IPS-NIHi11 (cell line): ENCODE measurements at places on chromosomes 7 and 10.
A peak's percentile ranks its signal among the peaks of the same experiment; 100 is the strongest.

GRCh38 chr7:127708788-127709187 is 56.8 kb downstream of the SND1 start:
- DNase-seq, result peak; percentile 68

GRCh38 chr7:35714407-35714806 is 19.5 kb upstream of the HERPUD2 start:
- no peak for DNase-seq

DNA sequence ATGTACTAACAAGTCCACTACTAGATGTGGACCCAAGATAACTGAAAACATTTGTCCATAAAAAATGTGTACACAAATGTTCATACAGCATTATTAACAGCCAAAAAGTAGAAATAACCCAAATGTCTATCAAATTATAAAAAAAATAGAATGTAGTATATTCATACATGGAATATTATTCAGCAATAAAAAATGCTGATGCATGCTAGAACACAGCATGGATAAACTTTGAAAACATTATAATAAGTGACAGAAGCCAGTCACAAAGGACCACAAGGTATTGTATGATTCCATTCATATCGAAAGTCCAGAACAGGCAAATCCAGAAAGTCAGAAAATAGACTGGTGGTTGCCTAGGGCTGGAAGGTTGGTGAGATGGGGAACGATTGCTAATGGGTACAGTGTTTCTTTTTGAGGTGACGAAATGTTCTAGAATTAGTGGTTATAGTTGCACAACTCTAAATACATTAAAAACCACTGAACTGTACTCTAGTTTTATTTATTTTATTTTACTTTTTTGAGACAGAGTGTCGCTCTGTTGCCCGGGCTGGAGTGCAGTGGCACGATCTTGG is 43.3 kb upstream of the ANLN start:
- DNase-seq, result no peak

DNA sequence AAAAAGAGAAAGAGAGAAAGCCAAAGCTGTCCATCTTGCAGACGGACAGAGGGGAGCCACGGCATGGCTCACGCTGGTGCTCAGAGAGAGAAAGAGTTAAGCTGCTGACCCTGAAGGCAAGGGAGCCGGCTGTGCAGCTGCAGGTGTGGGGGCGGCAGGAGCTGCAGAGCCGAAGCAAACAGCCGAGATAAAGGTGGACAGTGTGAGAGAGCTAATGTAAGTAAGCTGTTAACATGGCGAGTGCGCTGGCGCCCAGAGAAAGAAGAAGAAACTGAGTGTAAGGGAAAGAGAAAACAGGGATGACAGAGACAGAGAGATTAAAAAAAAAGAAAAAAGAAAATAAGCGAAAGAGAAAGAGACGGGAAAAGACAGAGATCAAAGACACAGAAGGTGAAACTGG is 18.2 kb downstream of the COL17A1 start:
- peak; percentile 37 for DNase-seq

GRCh38 chr10:42864575-42864974 is 82.0 kb downstream of the BMS1 start:
- DNase-seq, result no peak

DNA sequence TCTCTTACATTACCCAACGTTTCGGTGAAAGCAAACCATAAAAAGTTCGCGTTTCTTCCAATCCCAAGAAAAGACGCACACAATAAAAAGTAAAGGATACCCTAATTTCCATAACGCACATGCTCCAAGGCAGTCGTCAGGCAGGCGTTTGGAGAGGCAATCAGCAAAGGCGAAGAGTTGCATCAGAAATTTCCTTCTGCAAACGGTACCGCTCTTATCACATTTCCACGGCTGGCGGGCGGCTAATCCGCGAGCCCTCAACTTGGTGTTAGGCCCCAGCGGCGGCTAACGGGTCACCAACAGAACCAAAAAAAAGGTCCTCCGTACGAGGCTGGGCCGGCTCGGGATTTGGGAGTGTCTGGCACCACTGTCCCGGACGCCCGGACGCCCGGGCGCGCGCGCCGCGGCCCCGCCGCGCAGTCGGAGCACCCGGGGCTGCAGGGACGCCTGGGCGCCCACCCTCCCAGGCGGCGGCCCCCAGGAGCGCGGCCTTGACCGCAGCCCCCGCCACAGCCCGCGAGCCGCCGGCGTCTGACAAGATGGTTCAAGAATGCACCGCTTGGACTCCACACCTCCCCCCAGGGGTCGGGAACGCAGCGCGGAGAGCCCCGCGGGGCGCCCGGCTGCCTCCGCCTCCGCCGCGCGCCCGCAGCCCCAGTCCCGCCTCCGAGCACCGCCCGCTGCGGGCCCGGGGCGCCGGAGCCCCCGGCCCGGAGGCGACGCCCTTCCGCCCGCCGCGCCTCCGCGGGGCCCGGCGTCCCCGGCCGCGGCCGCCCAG is 9.8 kb upstream of the GRB10 start:
- peak; percentile 59 for DNase-seq

DNA sequence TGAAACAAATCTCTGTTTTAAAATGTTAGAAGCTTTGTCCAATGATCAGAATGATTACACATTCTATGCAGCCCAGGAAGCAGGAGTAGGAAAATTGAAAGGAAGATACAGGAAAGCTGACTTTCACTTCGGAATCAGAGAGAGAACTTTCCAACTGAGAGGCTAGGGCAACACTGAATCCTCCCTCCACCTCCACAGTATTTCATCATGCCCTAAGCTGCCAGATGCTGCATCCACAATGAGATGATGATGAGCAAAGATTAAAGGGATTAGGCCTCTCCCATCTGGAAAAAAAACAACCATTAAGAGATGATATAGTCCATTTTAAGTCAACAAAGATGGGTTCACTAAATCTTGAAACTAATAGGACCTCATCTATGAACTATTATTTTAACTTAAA is 215.6 kb downstream of the GPR37 start:
- no peak for DNase-seq

GRCh38 chr10:70956029-70956759 is 67.8 kb upstream of the PCBD1 start:
- peak; percentile 64 for DNase-seq

DNA sequence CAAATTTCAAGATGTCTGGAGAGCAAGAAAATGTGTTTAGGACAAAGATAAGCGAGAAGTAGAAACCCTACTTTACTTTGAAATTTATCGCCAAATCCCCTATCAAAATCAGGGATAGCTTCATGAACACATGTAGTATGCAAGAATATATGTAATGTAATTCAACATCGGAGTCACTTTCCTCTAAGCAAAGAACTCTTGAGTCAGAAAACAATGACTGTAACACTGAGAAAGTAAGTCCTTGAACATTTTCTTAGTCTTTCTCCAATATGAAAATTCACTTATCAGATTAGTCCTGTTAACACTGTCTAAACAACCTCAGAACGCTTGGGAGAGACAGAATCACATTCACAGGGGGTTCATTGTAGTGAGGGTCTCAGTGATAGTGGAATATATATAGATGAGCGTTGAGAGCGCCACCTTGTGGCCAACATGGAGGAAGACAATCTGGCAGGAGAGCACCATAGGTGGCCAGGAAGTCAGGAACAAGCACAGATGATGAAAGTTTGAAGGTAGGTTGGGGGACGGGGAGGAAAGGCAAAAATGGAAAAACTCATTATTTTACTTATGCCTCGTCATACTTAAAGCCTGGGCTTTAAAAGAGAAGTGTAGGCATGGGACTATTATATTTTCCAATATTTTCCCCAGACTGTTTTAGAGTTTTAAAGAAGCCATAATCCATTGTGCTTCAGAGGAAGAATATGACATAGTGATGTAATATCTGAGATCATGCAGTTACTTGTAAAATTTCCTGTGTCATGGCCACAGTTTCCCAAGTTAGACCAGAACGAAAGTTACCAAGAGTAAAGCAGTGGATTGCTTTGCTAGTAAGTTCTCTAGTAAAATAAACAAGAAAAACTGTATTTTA is 115.5 kb upstream of the GNAI1 start:
- peak; percentile 81 for DNase-seq

DNA sequence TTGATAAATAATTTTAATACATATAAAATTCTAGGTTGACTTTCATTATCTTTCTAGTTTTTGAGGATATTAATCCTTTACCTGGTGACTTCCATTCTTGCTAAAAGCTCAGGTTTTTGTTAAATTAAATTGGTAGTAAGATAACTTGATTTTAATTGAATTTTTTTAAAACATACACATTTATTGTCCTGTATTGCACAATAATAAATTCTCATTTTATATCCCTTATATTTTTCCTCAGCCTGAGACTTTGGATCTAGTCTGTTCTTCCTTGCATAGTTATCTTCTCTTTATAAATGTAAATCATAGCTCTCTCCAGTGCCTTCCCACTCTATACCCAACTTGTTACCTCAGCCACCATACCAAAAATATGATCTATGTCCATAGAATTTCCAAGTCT is 212.9 kb upstream of the CNTNAP2 start:
- no peak for DNase-seq

DNA sequence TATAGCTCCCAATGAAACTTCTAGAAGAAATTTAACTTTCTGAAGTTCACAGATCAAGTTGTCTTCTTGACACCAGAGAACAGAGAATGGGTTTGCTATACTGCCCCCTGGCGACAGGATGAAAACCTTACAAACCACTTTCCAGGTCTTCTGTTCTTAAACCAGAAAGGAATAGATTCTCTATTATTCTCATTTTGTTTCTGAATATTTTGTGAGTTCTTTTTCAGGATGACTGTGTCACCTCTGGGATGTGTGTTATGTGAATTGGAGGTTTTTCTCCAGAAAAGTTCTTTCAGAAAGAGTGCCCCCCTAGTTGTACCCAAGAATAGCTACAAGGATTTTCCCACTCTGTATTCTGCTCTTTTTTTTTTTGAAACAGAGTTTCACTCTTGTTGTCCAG is 6.3 kb downstream of the IFT22 start:
- DNase-seq, result peak; percentile 54

GRCh38 chr10:71268247-71268691 is 50.8 kb upstream of the SLC29A3 start:
- DNase-seq, result peak; percentile 59

DNA sequence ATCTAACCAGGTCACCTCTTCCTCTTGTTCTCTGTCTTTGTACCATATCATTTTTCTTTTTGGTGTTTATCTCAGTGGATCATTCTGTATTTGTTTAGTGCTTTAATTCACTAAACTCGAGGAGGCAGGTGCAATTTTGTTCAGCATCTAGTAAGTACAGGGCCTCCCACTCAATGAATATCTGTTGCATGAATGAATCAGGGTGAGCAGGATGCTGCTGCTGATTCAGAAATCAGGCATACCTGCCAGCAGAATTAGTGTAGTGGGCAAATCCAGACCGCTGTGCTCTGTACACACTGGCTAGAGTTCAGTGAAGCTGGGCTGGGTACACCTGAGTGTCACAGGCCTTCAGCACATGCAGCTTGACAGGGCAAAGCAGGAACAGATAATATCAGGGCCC is 511.9 kb downstream of the SUGCT start:
- no peak for DNase-seq

- DNase-seq, result no peak
These were observed 939.8 kb downstream of the SORCS1 start for GRCh38 chr10:106224676-106225075.

- DNase-seq, result peak; percentile 61
These were observed 399.5 kb upstream of the ANKRD30A start for GRCh38 chr10:36725581-36726520.

GRCh38 chr10:31958856-31959255 is 30.2 kb upstream of the ARHGAP12 start:
- no peak for DNase-seq

- DNase-seq, result no peak
These were observed 117.2 kb downstream of the CDH23 start for GRCh38 chr10:71513936-71514335.

DNA sequence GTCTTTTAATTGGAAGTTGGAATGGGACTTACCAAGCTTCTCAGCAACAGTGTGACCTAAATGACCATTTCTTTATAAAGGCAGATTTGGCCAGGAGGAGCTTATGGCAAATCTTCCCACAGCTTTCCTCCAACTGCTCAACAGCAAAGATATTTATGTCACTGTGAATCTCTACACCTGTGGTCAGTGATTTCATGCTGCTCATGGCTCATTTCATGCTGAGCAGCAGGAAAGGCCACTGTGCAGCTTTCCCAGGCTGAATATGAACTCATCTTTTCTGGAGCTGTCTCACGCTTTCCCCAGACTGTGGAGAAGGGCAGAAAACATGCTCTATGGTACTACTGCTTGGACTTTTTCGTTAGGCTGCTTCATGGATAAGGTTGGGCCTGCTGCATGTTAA is 29.8 kb downstream of the CALCR start:
- no peak for DNase-seq

DNA sequence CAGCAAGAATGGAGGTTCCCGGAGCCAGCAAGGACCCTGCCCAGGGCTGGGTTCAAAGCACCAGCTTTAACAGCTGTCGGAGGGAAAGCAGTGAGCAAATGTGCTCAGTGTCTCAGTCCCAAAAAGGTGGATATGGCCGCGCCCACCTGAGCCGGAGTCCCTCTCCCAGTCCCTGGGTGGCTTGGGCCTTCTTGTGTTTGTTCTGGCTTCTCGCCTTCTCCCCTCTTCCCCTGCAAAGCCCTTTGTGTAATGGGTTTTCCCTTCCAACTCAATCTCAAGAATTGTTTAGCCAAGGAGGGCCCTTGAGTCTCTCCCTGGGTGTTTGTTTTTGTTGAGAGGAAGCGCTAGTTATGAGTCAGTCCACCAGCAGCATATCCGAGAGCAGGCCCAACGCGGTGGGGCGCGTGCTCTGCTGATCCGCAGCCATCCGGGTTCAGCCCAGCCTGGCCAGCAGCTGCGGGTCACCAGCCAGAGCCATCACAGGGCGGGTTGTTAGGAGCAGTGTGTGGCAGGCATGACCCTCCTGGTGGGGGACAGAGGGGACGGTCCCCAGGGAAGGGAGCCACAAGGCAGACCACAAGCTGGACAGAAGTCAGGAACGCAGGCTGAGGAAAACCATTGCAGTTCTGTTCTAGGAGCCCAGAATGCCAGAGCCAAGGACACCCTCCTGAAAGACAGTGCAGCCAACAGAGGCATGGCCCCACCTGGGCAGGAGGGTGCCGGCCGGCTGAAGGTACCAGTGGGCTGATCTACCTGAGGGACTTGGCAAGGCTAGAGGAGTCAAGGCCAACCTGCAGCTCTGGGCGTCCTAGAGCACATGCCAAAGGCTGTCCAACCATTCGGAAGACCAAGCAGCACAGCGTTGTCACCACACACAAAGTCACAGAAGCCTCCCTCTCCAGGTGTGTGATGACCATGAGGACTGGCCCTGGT is 21.3 kb downstream of the CALML3 start:
- no peak for DNase-seq

GRCh38 chr10:117092386-117092785 is 45.7 kb downstream of the VAX1 start:
- no peak for DNase-seq

- DNase-seq, result no peak
These were observed 60.4 kb upstream of the DUSP5 start for GRCh38 chr10:110437351-110437605.

GRCh38 chr7:144866189-144866588 is 30.3 kb upstream of the TPK1 start:
- DNase-seq, result no peak

DNA sequence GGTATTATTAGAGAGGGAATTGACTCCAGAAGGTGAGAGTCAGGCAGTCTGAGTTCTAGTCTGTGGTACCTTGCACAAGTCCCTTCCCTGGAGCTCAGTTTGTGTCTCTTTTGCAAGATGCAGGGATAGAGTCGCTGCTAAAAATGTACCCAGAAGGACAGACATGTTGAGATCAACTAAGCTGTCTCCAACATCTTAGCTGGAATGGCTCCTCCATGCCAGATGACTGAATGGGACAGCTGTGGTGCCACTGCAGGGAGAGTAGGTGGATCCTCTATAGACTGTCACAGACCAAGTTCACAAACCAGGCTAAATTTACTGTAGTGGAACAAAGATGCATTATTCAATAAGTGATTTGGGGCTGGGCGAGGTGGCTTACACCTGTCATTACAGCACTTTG is 120.1 kb downstream of the NEURL1 start:
- no peak for DNase-seq

GRCh38 chr10:116889066-116889465 is 39.8 kb downstream of the ENO4 start:
- DNase-seq, result no peak
